ENCODE measurements at places on chromosomes 7 and 10.

- DNase-seq: no peak
These were observed 41.2 kb upstream of the TNS3 start for GRCh38 chr7:47622946-47623640.

DNA sequence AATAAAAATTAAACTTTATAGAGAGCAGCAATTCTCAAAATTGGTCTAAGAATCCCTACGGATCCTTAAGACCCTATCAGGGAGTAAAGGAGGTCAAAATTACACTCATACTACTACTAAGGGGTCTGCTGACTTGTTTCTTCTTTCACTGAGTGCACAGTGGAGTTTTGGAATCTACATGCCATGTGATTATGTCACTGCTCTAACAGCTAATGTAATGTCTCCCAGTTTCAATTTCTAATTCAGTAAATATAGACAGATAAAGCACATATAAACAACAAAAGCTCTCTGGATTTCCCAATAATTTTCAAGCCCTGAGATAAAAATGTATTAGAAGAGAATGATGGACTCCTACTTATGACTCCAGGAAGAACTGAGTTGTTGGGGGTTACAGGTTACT is 74.6 kb downstream of the WAPL start:
- no peak for DNase-seq

DNA sequence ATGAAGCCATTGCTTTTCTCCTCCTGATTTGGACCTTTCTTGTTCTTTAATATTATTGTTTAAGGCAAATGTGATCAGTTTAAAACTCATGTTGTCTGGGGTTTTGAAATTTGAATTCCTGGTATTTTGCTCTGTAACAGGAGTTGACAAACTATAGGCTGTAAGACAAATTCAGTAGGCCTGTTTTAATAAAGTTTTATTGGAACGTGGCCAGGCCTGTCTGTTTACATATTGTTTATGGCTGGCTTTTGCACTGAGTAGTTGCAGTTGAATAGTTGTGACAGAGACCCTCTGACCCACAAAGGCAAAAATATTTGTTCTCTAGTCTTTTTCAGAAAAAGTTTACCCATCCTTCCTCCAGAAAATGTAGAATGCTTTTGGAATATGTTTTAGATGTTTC is 29.8 kb downstream of the STARD3NL start:
- no peak for DNase-seq

- DNase-seq: no peak
These were observed 4.9 kb downstream of the DLX5 start for GRCh38 chr7:97019710-97020225.

DNA sequence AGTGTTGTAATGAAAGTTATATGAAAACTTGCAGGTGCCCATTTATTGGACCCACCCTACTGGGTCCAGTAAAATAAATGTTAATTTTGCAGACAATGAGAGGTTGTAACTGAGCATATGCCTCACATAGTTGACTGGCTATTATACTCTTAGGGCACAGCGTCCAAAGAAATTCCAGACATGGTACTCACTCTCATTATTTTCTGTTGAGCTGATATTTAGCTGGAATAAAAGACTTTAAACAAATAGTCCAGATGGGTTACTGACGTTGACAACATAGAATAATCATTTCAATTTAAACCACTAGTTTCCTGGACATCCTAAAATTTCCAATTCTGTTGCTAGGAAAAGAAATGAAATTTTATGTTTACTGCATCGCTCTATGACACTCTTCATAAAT is 174.5 kb downstream of the ZNF365 start:
- DNase-seq: no peak

- no peak for DNase-seq
These were observed 192.3 kb upstream of the ZMIZ1 start for GRCh38 chr10:78876449-78876848.

GRCh38 chr7:41149576-41149975 is 553.3 kb downstream of the INHBA start:
- no peak for DNase-seq

DNA sequence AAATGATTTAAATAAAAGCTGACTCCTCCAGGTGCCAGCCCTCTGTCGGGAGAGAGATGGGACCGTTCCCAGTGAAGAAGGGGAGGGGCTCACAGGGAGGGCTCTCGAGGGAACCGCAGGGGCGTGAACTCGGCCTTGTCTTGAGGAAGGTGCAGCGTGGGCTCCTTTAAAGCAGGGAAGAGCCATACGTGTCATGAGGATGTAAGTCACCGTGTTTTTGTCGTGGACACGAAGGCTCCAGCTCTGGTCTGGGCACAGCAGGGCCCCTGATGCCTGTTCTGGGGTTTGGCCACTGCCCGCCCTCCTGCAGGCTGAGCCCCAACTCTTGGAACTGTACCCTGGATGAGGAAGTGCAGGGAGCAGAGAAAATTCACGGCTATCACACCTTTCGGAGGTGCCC is 45.0 kb downstream of the JAKMIP3 start:
- DNase-seq: no peak

DNA sequence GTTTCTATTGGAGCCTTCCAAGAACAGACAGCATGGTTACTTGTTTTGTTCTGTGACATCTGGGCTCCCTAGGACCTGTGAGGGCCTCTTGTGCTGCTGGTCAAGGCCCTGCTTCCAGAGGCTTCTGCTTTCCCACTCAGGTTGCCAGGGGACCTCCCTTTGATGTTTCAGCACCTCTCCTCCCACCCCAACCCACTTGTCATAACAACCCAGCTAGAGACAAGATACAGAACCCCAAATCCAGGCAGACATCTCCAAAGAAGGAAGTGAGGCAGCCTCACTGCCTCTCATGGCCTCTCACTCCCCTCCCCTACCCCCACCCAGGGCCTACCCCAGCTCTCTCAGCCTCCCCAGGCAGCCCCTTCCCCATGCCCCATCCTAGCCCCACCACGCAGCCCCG is 11.3 kb downstream of the NFKB2 start:
- DNase-seq: no peak

DNA sequence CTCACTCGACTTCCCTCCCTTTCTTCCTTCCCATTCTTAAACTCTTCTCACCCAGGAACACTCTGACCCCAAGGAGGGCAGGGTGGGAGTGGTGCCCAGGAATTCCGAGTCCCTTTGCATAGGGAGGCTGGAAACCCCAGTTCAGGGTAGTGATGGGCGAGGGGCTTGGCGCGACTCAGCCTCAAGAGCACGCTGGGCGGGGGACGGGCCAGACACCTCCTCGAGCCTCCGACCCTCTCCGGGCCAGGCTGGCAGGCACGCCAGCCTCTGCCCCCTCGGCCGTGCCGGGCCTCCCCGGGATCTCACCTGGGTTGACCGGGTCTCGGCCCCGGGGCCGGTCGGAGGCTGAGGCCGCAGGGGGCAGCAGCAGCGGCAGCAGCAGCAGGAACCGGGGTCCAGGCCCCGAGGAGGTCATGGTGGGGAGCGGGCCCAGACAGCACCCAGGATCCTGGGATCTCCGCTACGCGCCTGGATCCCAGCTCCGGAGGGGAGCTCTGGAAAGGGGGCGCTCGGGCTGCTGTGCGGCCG is 457 bp downstream of the PLOD3 start:
- no peak for DNase-seq

- no peak for DNase-seq
These were observed 158.9 kb upstream of the TNRC18 start for GRCh38 chr7:5582532-5582935.

DNA sequence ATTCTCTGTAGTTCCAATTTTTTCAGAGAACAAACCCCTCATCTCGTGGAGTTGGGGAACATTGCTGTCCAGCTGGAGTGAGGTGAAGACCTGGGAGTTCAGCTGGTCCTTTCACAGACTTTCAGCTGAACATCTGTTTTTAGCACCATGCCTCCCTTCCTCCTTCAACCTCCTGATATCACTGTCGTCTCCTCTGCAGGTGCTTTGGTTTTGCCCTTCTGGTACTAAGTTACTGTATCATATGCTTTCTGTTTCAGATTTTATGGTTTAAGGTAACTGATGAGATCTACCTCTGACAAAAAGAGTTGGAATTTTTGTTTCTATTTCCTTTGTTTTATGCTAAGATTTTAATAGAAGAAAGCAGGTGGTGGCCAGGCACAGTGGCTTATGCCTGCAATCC is 102.9 kb downstream of the ZNF438 start:
- no peak for DNase-seq

DNA sequence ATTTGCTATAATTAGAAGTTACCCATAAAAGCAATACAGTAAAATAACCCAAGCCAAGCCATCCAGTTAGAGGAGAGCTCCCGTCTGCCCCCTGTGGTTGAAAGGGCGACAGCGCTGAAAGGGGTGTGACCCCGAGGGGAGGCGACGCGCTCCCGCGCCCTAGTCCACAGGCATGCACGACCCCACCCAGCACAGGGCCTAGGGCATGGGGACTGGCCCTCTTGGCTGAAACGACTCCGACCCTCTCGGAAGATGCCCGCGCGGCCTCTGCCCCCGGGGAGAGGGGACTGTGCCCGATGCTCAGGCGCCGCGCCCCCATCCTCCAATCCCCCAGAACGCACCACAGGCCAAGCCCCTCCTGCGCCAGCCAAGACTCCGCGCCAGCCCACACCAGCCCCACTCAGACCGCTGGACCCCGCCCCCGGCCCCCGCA is 64.0 kb downstream of the CSGALNACT2 start:
- DNase-seq: no peak

GRCh38 chr7:116524221-116524608 is 621 bp upstream of the CAV1 start:
- no peak for DNase-seq

GRCh38 chr7:26372249-26372648 is 80.6 kb downstream of the SNX10 start:
- DNase-seq: no peak

DNA sequence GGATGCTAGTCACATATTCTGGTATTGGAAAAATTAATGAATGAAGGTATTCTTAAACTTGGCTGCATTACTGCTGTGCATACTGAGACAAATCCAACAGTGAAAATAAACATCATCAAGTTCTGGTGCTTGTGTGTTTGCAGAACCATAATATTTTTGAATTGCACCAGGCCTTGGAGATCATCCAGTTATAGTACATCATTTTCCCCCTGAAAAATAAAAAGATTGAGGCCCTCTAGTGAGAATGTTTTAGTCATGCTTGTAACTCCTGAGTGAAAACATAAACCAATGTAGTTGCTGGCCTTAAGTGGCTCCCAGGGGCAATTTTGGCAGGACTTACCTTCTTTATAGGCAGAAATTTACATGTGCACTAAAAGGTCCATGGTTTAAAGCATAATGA is 218.8 kb upstream of the TMEM229A start:
- no peak for DNase-seq

DNA sequence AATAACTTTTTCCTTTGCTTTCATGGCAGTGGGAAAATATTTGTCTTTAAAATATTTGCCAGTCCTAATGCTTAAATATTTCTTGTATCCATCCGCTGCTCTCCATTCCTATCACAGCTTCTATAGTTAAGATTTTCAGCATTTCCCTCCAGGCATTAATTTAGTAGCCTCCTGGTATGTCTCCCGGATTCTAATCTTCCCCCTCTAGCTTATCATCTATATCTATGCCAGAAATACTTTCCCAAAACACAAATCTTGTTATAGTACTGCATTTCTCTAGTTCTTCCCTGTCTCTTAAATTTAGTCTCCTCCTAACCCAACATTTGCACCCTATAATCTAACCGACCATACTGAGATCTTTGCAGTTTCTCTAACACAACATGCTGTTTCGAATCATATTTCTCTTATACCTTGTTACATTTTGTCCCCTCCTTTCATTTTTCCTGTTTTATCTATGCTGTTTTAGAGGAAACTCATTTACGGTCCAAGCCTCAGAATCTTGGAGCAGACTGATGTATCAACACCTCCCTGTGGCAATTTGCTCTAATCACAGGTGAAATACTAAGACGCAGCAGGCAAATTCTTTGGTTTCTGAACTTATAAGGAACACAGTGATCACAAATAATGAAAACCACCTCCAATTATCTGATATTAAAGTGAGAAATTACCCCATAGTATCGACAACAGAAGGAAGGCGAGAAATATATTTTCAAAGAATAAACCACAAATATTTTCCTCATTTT is 10.3 kb downstream of the CNTNAP2 start:
- DNase-seq: no peak

- no peak for DNase-seq
These were observed 939.2 kb upstream of the CELF2 start for GRCh38 chr10:10078446-10078845.

DNA sequence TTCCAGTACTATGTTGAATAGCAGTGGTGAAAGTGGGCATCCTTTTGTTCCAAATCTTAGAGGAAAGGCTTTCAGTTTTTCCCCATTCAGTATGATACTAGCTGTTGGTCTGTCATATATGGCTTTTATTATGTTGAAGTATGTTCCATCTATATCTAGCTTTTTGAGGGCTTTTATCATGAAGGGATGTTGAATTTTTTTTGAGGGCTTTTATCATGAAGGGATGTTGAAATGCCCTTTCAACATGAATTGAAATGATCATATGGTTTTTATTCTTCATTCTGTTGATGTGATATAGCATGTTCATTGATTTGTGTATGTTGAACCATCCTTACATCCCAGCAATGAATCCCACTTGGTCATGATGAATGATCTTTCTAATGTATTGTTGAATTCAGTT is 75.3 kb downstream of the KIF20B start:
- no peak for DNase-seq

DNA sequence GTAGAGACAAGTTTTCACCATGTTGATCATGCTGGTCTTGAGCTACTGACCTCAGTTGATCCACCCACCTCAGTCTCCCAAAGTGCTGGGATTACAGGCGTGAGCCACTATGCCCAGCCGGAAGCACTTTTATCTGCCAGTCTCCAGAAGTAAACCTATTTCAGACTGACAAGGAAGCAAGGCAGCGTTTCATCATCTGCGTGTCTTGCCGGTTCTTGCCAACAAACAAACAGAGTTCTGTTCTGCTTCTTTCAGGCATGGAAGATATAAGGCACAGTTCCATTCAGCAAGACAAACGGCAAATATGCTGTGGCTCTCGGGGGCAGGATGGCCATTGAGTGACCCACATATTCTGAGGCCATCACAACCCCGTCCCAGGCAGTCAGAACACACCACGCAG is 15.5 kb upstream of the LARP4B start:
- DNase-seq: no peak

DNA sequence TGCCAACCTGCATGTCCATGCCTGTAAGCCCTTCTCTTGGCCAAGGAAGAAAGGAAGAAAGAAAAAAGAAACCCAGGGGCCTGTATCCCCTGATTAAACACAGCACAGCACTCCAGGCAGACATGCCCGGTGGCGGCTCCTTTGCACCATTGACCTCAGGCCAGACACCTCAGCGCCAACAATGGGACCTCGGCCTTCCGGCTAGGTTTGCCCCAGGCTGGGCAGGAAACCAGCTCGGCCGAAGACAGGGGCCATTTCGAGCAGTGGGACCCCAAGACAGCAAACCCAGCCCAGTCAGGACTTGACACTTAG is 2.8 kb downstream of the HOXA10 start:
- no peak for DNase-seq

GRCh38 chr10:58806970-58807628 is 294.4 kb downstream of the BICC1 start:
- no peak for DNase-seq

DNA sequence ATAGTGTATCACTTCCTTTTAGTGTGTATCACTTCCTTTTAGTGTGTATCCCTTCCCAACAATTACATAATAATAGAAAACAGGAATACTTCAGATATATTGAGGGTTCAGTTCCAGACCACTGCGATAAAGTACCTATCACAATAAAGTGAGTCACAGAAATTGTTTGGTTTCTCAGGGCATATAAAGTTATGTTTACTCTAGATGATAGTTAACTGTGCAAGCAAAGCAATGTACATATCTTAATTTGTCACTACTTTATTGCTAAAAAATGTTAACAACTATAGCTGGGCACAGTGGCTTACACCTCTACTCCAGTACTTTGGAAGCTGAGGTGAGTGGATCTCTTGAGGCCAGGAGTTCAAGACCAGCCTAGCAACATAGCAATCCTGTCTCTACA is 938.4 kb downstream of the CCSER2 start:
- no peak for DNase-seq
